ENCODE measurements at places on chromosomes 4 and X. TPM values are rescaled to one million over a fixed set of nuclear protein-coding genes. Genes with fewer than 3 reads are reported as not detected.

DCX gene
- not detected for total RNA-seq

DNA sequence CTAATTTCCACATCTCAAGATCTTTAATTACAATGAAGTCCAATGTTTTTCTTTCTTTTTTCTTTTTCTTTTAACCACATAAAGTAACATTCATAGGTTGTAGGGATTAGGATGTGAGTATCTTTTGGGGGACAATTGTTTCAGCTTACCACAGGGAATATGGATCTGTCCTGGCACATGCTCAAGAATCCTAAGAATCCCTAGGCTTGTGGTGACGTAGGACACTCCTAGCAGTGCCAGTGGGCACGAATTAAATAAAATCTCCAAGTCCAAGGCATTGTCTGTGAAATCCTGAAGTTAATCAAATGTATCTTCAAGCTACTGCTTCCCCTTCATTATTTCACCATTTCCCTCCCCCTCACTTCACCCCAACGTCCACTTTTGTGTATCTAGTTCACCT, 2.6 kb upstream of the LAS1L start:
- DNase-seq = no peak

GRCh38 chr4:81424336-81424735, 47.4 kb downstream of the RASGEF1B start:
- no peak for DNase-seq

GASK1B gene
- total RNA-seq = 61.5 TPM

All from left cardiac atrium (tissue), 4 donors.